ENCODE measurements at places on chromosomes 3 and 15.

DNA sequence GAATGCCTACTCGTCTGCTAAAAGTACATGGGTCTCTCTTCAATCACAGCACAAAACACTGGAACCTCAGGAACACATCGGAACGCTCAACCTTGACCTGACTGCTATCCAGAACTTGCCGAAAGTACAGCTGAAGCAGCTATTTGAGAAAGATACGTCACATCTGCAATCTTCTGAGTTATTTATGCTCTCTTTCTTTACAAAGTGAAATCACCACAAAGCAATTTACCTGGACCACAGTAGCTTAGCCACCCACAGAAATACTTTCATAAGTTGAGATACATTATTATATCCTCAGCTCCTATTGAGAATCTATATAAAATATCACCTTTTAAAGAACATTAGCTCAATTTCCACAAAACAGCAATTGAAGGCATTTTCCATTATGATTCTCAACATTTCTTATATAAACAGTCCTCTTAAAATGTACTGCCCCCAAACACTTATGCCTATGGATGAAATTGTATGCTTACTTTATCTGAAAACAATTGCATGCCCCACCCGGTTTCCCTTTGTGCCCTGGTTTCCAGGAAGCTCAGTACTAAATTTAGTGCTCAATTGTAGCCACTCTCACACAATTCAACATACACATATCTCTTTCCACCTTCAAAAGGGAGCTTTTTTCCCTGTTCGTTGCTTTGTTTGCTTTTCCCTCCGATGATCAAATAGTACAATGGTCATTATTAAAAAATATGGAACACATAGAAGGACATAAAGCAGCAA, 31.8 kb downstream of the HEG1 start:
- no peak for DNase-seq

DNA sequence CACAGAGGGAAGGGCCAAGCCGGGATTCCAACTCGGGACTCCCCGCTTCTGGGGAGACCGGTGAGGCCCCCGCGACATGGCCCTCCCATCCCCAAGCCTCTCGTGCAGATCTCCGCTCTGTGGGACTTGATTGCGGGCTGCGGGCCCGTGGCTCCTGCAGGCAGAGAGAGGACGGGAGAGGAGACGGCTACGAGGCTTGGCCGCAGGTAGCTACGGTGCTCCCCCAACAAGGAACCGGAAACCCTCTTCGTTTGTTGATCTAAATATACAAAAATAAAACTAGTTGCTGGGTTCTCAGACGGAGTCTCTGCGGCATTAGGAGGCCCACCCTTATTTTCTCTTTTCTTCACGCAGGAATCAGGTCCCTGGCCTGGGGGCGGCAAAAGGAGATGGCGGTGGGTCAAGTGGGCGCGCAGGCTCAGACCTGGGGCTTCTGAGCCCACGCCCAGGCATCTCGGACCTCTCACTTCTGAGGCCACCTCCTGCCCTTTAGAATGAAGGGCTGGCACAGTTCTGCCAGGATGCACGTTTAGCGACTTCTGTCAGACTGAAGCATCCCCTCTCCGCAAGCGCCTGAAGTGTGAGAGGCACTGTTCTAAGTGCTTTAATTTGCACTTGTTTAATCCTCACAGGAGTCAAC, 10.9 kb downstream of the GNB5 start:
- no peak for DNase-seq

GRCh38 chr3:89947337-89947954, 840.0 kb downstream of the EPHA3 start:
- DNase-seq: no peak

DNA sequence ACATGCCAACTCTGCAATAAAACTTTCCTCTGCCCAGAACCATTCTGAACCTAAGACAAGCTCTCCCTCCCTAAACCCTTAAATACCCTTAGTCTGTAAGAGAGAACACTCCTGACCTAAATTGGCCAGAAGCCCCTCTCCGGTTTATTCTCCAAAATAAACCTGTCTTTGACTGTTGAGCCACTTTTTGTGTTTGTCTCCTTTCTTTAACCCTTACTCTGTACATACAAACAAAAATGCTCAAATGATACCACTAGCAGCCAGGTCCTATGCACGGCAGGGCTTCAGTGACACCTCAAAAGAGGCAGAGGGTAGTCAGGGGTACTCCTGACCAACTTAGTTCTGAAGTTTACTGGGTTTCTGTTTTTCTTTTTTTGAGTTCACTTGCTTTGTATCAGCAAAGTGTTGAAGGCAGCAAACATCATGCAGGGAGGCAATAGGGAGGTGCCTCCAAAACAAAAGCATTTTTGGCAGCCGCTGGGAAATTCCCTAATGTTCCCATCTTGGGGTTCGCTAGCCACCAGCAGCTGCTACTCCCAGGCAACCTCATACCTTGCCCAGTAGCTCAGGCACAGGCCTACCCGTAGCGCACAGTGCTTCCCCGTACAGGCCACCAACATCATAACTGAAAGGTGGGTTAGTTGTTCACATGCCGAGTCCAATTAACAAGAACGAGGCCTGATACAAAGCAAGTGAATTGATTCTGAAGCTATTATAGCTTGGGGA, 62.9 kb upstream of the GCNT3 start:
- no peak for DNase-seq

DNA sequence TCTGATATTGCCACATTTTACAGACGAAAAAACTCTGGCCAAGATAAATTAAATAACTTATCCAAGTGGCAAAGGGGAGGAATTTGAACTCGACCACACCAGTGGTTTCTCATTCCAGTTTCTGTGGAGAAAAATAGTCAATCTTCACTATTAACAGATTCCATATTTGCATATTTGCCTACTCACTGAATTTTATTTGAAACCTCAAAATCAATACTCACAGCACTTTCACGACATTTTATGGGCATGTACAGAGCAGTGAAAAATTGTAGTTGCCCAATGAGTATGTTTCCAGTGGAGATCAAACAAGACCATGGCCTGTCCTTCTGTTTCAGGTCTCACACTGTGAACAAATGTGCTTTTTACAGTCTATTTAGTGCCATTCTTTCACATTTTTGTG, 374.3 kb downstream of the MAGI1 start:
- DNase-seq: no peak

DNA sequence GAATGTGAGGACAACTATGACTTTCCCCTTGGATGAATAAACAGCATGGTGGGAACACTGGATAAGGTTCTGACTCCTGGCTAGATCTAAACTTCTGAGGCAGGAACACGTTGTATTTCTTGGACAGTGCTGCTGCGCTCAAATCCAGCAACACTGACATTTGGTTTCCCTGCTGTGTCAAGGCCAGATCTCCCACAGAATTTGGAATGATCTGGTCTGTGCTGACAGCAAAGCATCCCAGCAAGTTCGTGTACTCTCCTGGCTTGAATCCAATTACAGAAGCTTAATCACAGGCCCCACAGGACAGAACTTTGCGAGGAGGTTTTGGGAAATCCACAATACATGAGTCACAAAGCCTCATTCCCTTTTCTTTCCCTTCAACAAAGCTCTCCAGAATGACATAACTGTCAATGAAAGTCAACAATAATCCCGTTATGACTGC, 92.5 kb downstream of the ADAMTS9 start:
- peak; percentile 74 for DNase-seq

DNA sequence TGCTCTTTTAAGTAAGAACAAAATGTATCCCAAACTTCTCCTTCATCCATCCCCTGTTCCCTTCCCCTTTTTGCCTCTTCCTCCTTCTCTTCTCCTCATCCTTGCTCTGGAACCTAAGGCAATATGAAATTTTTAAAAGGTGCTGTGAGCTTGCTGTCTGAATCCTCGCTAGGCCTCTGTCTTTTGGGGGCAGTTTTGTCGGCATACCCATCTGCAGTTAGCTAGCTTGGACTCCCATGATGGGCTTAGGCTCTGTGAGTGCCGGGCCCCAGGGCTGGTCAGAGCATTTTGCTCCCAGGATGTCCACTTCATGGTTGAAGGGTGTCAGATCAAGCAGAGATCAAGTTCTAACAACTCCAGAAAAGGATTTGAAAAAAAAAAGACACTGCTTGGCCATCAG, 18.6 kb downstream of the ZIC1 start:
- DNase-seq: no peak

- no peak for DNase-seq
Measured at GRCh38 chr3:134991472-134992010, 196.5 kb downstream of the EPHB1 start.

DNA sequence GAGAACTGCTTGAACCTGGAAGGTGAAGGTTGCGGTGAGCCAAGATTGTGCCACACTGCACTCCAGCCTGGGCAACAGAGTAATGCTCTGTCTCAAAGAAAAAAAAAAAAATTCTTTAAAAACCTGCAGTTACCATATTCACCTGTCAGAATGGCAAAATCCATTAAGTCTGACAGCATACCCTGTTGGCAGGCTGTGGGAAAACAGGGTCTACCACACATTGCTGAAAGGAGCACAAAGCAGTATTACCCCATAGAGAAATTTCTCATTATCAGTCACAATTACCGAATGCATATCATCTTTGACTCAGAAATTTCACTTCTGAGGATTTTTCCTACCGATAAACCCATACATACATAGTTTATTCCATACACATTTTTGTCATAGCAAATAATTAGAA, 264.1 kb upstream of the SLCO3A1 start:
- no peak for DNase-seq

DNA sequence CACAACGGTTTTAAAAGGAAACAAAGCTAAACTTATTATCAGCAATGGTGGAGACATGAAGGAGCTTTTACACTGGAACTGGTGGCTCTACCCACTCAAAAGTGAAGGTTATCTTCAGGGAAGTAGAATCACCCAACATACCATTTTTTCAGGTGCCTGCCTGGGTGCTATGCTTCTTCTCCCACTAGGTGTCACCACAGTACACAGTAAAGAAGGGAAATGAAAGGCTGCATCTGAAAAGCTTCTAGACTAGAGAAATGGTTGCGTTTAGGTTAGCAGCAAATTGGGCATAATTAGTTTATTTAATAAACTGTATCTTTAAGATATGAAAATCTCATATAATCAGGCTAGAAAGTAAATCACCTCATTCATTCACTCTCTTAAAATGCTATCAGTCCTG, 47.0 kb upstream of the SELENOK start:
- DNase-seq: no peak

DNA sequence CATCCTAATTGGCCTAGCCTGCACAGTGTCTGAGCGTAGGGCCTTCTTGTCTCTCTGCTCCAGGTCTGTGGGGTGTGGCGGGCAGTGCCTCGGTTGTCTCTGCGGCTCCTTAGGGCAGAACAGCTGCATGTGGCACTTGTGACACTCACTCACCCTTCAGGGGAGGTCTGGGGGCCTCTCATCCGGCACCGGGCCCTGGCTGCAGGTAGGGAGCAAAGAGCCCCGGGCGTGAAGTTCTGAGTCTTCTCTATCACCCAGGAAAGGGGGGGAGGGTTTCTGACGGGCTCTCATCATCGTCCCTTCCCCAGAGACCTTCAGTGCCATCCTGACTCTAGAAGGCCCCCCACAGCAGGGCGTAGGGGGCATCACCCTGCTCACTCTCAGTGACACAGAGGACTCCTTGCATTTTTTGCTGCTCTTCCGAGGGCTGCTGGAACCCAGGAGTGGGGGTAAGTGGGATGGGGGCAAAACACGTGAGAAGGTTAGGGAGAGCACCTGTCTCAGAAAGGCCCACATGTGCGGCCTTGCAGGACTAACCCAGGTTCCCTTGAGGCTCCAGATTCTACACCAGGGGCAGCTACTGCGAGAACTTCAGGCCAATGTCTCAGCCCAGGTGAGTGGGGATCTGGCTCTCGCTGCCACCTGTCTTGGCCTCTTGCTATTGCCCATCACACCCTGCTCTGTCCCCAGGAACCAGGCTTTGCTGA, 2.6 kb downstream of the CHRD start:
- DNase-seq: no peak

- DNase-seq: no peak
Measured at GRCh38 chr3:64410226-64410625, 185.0 kb upstream of the PRICKLE2 start.

DNA sequence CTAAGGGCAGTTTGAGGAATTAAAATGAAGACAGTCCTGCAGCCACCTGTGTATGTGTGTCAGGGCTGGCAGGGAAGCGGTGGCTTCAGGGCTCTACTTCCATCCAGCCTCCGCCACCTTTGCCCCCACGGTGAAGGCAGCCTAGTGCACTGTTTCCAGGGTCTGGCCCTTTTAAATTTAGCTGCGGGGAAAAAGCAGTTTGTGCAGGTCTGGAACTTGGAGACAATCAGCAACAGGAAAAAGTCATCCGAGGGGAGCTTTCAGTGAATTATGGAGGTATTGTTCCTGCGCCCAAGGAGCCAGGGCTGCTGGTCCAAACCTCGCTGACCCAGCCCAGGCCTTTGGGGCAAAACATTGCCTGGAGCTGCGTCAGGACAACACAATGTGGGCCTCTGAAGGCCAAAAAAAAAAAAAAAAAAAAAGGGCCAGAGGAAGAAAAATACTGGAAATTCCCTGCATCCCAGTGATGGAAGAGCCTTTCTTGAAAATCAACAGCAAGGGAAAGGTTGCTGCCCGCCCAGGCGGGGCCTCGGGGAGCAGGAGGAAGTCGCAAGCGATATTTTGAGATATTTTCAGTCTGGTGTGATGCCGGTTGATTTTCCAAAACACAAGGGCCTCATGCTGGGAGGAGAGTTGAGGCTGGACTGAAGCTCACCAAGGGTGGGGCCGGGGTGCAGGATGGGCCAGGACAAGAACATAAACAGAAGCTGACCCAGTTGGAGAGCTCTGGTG, 25.5 kb upstream of the FGD5 start:
- no peak for DNase-seq

DNA sequence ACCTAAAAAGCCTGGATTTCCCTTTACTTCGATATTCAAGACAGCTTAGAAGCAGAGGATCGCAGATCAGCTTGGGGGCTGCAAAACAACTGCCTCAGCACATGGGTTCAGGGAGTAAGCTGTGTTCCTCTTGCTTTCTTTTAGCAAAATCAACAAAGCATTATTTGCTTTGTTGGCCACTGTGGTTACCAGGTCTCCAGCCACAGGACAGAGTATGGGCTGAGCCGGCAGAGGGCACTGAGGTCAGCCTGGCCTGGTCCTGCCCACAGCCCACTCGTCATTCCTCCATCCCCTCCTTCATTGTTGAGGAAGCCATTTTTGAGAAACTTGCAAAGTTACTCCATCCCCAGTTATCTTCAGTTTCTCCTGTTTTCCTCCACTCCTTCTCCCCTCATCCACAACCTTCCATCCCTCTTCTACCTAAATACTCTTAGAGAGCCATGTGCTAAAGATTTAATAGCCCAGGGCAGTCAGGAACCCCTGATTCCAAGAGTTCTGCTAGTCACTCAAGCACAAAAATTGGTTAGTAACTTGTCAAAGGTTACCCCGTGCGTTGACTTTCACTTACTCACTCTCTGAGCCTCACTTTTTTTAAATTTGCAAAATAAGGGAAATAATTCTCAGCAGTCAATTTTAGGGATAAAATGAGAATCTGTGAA, 60.0 kb upstream of the HES1 start:
- DNase-seq: no peak

DNA sequence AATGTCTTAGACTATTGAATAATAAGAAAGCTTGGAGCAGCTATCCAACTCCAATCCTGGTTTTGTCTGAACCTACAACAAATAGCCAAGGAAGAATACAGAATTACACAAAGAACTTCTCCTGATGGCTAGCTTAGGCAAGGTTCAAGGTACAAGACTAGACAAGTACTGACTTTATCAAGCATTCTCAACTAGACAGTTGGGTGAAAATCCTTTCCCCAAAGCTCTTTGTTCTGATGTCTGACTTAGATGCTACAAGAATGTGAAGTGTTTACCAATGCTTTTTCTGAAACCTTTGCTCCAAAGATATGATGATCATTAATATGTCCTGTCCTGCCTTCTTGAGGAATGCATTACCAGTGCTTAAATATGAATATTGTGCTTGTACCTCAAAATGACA, 113.8 kb downstream of the ANXA2 start:
- DNase-seq: no peak

GRCh38 chr3:129176051-129176450, 7.6 kb downstream of the CNBP start:
- DNase-seq: no peak
